Activated CD4-positive, alpha-beta memory T cell treated with anti-CD3 and anti-CD28 coated beads, Interleukin-2, amount 10 ng/mL, durations not matched to agents 7 days and 5 days (primary cell): ENCODE measurements at places on chromosomes 6 and 20. TPM values are rescaled to one million over a fixed set of nuclear protein-coding genes. Genes with fewer than 3 reads are reported as not detected.

BCAS1 gene
- not detected for total RNA-seq

GPLD1 gene
- total RNA-seq, result 0.20 TPM

ZNF391 gene
- total RNA-seq, result 1.3 TPM

MAP7 gene
- total RNA-seq, result 1.8 TPM

NHSL1 gene
- 1.0 TPM for total RNA-seq

HAO1 gene
- total RNA-seq, result not detected

CEP162 gene
- 9.6 TPM for total RNA-seq

PROCR gene
- total RNA-seq, result 0.95 TPM

HLA-DMA gene
- 54.3 TPM for total RNA-seq

SNX21 gene
- total RNA-seq, result 0.91 TPM

STMND1 gene
- not detected for total RNA-seq

HSF2 gene
- total RNA-seq, result 12.0 TPM

FAM83C gene
- not detected for total RNA-seq

MCCD1 gene
- not detected for total RNA-seq

CD164 gene
- 354 TPM for total RNA-seq

NKX2-2 gene
- not detected for total RNA-seq

CRYBG1 gene
- total RNA-seq, result 59.2 TPM

PAX1 gene
- total RNA-seq, result not detected

DAAM2 gene
- total RNA-seq, result not detected

NKX2-4 gene
- not detected for total RNA-seq

DNA sequence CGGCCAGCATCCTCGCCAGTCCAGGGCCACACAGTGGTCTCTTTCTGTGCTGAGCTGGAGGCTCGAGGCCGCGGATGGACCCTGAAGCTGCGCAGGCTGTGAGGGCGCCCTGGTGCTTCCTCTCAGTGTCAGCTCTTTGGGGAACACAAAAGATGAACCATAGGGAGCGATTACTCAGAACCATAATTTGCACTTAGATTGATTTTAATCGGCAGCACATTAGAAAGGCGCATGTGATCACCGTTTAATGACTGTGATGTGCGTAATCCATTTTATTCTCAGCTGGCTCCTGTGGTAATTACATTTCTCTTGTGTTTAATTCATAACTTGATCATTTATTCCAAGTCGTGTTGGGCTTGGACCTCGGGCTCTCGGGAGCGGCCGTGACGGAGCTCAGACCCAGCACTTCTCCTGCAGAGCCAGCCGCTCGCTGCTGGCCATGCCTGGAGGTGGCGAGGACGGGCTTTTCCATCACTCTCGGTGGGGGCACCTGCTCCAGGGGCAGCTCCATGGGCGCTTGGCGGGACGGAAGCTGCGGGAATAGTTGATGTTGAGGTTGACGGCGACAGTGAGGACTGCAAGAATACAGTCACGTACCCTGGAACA is 25.6 kb upstream of the NTSR1 start:
- no peak for DNase-seq

GRCh38 chr20:1305712-1306111 is 23.2 kb downstream of the SDCBP2 start:
- DNase-seq, result no peak

DNA sequence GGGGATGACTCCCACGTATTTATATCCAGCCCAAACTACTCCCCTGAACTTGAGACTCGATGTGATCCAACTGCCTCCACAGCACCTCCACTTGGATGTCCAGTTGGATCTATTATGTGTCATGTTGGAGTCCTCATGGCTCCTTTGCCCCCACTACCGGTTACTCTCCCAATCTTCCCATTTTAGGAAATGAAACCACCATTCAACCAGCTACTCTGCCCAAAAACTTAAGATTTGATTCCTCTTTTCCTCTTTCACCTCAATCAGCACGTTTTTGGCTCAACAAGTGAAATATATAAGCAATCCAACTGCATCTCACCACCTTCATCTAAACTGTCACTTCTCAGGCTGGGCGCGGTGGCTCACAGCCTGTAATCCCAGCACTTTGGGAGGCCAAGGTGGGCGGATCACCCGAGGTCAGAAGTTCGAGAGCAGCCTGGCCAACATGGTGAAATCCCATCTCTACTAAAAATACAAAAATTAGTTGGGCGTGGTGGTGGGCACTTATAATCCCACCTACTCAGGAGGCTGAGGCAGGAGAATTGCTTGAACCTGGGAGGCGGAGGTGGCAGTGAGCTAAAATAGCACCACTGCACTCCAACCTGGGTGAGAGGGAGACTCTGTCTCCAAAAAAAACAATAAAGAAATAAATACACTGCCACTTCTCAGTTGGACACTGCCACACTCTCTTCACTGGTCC is 3.4 kb downstream of the AHCY start:
- no peak for DNase-seq

DNA sequence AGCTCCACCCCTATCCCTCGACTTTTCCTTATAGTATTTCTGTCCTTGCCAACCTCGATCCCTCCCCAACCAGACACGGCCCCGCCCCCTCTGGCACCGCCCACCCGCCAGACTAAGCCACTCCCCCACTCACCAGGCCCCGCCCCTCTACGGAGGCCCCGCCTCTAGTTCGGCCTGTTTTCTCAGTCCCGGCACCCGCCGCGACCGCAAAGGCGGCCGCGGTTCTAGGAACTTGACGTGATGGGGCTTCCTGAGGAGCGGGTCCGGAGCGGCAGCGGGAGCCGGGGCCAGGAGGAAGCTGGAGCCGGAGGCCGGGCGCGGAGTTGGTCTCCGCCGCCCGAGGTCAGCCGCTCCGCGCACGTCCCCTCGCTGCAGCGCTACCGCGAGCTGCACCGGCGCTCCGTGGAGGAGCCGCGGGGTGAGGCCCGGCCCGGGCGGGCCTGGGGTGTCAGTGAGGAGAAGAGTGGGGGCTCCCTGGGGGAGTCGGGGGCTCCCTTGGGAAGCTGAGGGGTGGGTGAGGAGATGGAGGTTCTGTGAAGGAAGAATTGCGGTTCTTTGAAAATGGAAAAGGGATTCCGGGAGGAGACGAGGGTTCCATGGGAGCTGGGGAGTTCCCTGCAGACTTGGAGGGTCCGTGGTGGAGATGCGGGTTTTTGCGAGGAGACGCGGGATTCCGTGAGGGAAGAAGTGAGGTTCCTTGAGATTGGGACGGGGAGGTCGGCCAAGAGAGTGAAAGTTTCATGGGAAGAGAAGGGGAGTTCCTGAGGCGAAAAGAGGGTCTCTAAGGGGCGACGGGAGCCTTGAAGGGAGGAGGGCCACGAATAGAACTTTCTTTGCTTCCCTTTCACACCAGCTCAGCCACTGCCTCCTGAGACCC is at the start of gene ACSS2:
TSS of gene ACSS2 (plus strand) at position 207 of the 877 bp plus-strand sequence. CDS start at position 241, 34 bp downstream.
- peak; percentile 99 for DNase-seq

- DNase-seq, result no peak
Measured at GRCh38 chr6:44676246-44676790, 288.8 kb downstream of the CDC5L start.

DNA sequence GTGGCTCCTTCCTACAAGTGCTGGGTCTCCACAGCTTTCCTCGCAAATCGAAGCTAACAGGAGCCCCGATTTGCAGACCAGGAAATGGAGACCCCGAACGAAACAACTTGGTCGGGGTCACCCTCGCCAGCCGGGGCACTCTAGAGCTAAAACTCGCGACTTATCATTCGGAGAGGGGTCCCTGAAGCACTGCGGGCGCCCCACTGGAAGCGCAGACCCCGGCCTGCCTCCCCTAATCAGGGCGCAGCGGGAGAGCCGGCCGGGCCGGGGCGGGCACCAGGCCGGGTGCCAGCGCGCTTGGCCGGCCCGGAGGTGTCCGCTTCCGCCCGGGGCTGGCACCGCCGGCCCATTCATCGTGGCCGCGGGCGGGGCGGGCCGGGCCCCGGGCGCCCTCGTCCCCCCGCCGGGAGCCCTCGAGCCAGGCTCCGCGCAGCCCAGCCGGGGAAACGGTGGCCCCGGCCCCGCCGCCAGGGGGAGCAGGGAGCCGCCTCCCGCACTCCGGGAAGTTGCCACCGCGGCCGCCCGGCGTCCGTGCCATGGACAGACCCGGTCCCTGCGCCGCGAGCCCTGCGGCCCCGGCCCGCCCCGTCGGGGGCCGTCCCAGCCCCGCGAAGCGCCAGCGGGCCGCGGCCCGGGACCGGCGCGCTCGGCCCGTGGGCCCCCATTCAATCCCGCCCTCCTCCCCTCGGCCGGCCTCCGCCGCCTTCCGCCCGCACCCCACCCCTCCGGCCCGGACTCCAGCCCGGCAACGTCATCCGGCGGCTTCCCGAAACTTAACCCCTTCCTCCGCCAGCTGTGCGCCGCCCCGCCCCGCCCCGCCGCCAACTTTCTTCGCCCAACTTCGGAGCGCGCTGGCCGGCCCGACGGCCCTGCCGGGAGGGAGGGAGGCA is 961 bp downstream of the RRBP1 start:
- DNase-seq, result peak; percentile 81

GRCh38 chr6:169939554-169940164 is 188.2 kb downstream of the ERMARD start:
- no peak for DNase-seq

DNA sequence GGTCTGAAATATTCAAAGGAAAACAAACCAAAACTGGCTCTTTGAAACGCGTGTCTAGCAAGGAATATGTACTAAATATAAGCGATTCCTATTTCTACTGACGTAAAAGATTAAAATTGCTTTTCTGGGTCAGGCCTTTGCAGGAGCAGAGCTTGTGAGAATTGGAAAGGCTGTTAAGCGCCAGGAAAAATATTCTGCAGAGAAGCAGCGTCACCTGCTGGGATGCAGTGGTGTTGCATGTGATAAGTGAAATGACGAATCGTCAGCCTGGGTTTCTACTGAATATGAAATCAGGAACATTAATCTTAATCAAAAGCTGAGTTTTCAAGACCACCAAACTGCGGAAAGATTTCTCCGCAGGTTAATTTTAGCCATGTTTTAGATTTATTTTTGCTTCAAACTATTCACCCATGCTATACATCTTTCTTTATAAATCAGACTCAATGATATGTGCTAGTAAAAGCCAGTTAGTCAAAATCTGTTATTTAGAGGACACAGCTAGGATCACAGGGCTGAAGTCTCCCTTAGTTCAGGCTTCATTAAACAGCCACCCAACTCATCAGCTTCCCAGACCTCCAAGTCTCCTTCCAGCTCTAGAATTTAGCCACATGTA is 67.4 kb downstream of the ALDH8A1 start:
- peak; percentile 62 for DNase-seq

GRCh38 chr20:62697468-62697912 is 11.1 kb upstream of the NTSR1 start:
- no peak for DNase-seq

- no peak for DNase-seq
Measured at GRCh38 chr6:73866305-73866704, 170.3 kb downstream of the CD109 start.

GRCh38 chr6:31474871-31475286 is 23.1 kb upstream of the MICB start:
- DNase-seq, result no peak

DNA sequence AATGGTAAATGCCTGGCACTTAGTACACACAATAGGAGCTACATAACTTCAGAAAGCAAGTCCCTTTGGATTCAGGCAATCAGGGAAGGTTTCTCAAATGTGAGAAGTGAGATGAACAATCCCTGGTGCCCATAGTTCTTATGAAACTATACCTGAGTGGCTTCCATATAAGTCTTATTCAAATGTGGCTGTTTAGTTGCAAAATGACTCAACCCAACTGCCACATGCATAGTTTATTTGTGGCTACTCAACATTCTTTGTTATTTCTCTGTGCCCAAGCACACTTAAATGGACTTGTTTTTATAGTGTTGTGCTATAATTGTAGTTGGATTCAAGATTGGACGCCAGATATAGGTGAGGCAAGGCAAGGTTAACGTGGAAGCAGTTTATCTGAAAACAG is 93.7 kb upstream of the ATXN1 start:
- no peak for DNase-seq

DNA sequence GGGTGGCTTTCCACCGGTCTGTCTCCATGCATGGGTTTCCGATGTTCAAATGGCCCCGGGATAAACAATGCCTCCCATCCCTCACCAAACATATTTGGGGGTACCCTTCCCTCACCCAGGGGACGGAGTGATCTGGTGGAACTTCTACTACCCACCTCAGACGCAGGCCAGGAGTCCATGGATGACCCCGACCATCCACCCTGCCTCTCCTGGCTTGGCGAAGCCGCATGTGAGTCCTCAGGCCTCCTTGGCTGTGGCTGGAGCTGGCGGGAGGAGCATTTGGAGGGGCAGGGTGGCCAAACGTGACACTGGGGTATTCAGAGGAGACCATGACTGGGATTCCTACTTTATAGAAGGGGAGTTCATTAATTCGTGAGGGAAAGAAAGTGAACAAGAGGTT is 45.9 kb upstream of the FRMD1 start:
- peak; percentile 9 for DNase-seq

GRCh38 chr6:96015518-96016333 is at the start of gene FUT9:
Gene FUT9, plus strand, starts transcription at chr6:96015974. Its CDS starts 187,182 bp downstream, at chr6:96203156.
- DNase-seq, result no peak

GRCh38 chr6:35602133-35602946 is 86.4 kb downstream of the FKBP5 start:
- no peak for DNase-seq

DNA sequence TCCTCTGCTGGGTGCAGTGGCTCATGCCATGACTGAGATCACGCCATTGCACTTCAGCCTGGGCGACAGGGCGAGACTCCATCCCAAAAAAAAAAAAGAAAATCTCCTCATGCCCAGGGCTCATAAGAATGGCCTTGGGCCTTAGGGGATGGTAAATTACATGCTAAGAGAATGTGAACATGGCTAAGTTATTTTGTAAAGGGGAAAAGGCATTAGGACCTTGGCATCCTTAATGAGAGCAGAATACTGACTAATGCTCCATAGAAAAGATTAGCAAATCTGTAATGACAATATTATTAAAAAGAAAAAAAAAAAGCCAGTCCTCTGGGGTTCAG is 12.6 kb upstream of the SHLD1 start:
- no peak for DNase-seq

- no peak for DNase-seq
Measured at GRCh38 chr20:19945732-19946670, 71.2 kb upstream of the NAA20 start.

GRCh38 chr6:110674096-110674495 is 141.2 kb downstream of the CDK19 start:
- DNase-seq, result no peak

GRCh38 chr20:50398821-50399554 is 111.2 kb upstream of the PTPN1 start:
- no peak for DNase-seq

GRCh38 chr6:129766959-129767728 is 57.2 kb upstream of the ARHGAP18 start:
- peak; percentile 79 for DNase-seq

GRCh38 chr20:11918981-11919380 is 1.3 kb downstream of the BTBD3 start:
- DNase-seq, result no peak

DNA sequence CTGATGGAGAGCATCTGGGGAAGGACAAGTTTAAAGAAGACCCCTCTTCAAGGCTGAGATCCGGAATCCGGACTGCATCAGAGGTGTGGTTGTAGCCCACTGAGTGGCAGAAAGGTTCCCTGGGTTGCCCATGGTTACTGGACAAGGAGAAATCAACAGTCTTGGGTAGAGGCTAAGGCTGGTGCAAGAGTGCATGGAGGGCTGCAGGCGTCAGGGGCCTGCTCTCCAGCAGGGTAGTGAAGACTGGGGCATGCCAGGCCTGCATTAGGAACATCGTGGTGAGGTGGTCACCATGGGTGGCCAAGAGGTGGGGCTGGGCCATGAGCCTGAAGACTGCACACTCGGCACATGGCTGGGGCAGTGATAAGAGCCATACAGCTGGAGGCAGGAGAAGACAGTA is 91.2 kb downstream of the RNF182 start:
- DNase-seq, result no peak
